ENCODE measurements at places on chromosomes 4 and X. TPM values are rescaled to one million over a fixed set of nuclear protein-coding genes. Genes with fewer than 3 reads are reported as not detected.
A peak's percentile ranks its signal among the peaks of the same experiment; 100 is the strongest.

DNA sequence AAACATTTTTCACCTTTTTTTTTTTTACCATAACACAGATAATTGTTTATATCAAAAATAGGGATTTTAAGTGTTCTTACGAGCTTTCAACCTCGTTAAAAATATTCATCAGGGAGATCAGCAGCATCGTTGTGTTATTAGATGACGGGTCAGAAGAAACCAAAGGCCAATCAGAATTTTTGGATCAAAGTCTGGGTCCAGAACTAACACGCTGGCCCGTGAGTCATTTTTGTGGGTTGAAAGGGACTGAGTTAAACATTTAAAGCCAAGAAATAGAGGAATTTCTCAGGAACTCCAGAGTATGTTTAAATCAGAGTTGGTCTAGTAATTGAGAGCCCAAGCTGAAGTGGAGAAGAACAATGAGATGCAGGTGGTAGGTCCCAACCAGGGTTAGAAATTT is 170.8 kb downstream of the TLL1 start:
- no peak for DNase-seq

DNA sequence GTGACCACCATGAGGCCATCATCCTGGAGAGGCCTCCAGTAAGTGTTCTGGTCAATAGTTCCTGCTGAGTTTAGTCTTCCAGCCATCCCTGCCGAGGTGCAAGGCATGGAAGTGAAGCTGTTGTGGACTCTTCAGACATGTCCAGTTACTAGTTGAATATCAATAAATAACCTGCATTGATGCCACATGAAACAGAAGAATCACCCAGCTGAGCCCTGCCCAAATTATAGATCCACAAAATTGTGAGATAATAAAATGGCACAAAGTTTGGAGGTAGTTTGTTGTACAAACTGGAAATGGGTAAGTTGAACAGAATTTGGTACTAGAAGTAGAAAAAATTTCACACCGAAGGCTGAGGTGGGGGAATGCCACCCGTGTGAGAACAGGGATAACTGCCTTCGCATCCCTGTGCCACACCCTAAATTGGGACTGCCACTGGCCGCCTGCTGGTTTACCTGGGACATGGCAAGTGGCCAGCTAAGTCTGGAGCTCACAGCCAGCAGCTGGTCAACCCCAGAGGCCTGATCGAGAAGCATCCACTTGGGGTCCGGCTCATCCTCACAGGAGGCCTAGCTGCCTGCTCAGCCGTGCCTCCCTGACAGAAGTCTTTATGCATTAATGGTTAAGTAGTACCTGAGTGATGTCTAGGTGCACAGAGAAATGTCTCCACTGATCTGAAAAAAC is 184.5 kb downstream of the SPRY1 start:
- DNase-seq, result no peak

GRCh38 chr4:131251321-131251720 is 1897.8 kb upstream of the PCDH10 start:
- no peak for DNase-seq

GRCh38 chrX:130728208-130728607 is 174.8 kb downstream of the ENOX2 start:
- DNase-seq, result no peak

GRCh38 chrX:94977986-94978385 is 1304.0 kb downstream of the FAM133A start:
- DNase-seq, result no peak

DNA sequence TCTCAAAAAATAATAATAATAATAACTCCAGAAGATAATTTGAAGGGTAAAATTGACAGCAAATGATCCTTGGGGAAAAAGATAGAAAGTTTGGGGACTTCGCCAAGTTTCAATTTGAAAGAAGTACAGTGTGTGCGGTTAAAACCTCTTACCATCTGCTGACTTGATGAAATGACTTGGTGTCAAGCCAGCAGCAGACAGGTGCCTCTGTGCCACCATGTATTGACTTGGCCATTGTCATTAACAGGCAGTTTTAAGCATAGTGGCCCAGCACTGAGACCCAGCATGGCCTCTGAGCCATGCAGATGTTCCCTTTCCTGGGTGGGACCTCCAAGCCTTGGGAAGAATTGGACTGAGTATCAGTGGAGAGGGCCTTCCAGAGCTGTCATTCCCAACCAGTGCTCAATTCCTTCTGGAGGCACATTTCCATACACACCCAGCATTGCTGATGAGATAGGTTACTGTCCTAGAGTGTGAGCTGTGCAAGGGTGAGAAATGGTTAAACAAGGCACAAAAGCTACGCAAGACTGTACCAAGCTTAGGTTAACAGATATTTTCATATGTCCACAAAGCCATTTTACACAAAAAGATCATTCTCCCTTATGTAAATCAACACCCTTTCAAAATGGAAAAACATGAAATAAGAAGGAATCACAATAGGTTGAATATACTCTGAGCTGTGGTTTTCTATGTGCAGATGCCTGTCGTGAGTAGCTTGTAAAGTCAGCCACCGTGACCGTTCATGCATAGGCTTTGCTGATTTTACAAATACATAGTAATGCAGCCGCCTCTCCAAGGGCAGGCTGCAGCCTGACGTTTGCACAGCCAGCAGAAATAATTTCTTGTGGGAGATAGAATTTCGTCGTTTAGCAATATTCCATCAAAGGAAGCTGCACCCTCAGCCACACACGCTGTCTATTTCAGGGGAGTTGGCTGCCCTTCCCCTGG is 59.4 kb upstream of the FBXW7 start:
- DNase-seq, result no peak

DNA sequence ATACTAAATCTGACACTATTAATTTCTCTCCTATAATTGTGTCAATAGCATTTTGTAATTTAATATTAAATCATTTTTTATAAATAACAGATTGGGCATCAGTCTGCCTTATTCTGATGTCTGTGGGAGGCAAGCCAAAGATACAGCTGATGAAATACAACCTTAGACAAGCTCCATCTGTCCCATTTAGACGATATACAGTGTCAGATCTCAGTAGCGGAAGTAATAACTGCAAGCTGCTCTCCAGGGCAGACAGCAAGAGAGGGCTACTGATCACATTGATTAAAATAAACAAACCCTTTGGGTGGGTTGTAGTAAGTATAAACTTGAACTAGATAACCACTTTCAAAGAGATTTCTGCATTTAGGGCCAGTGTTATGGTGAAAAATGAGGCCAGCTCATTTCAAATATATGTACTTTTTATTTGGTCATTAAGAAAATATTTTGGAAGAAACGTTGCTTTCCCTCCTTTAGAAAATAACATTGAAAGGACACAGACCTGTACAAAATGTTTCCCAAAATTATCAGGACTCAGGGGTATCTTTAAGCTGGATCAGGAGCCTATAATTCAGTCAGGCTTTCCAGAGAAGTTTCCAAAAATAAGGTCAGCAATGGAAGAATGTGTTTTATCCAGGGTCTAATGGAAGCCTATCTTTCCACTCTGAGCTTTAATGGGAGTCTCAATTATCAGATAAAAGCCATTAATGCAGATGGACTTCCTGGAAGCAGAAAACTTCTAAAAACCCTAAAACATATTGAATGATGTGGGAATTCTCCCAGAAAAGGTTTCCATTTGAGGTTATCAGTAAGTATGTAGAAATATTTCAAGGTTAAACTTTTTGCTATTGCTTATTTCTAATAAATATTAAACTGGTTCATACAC is 1028.8 kb upstream of the IGFBP7 start:
- no peak for DNase-seq

DNA sequence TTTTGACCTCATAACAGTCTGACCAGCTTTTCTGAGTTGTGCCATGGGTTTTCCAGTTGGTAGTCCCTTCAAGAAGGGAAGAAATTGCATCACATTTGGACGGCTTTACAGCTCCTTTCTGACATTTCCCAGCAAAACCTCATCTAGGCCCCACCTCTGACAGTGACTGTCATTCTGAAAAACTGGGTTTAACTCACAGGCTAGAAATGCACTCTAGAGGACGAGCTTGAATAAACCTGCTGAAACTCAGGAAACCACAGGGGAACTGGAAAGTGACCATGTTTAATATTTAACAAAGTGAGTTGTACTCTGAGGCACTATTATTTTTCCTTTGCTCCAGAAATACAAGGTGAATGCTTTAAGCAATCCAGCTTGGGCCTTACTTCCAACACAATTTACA is 434.3 kb upstream of the RASGEF1B start:
- no peak for DNase-seq

GRCh38 chrX:118495958-118496762 is 545 bp downstream of the DOCK11 start:
- peak; percentile 76 for DNase-seq

- no peak for DNase-seq
These were observed 155.2 kb downstream of the DHRSX start for GRCh38 chrX:2345562-2345961.

GRCh38 chr4:159369256-159369655 is 266.4 kb downstream of the RAPGEF2 start:
- no peak for DNase-seq

DNA sequence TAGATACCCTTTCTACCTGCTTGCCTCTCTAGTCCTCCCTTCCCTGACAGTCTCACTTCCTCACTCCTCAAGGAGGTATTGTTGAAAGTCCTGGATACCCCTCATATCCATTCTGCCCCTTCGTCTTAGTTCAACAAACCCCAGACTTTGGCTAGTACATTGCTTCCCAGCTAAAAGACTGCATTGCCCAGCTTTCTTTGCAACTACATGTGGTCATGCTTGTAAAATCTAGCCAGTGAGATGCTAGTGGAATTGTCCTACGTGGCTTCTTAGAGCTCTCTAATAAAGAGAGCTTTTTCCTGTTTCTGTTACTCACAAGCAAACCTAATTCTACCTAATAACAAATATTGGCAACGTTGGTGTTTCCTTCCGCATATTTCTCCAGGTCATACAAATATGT is 237.9 kb upstream of the PSAPL1 start:
- DNase-seq, result no peak

DNA sequence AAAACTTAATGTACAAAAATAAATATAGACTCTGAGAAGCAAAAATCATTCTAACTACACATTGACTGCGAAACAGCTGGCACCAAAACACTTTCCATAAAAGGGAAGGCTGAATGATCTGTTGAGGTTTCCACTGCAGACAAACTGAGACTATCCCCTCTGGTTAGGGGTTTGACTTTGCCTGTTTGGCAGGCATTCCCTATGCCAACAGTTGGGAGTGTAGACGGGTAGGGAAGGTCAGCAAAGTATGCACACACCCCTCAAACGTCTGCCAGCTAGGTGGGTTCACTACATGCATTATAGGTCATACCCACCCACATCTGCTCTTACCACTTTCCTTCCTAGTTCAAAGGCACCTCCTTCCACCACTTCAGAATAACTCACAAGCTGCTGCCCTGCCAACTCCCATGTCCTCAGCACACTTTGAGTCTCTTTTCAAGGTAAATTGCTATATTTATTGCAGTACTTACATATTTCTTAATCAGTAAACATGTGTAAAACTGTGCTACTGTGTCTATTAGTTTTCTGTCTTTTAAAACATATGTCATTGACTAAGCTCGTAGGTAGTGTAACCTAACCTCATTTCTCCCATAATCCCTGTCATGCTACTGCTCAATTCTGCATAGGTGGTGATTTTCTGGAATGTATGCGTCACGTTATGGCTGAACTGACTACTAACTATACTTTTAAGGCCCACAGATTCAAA is 12.4 kb downstream of the CTSO start:
- no peak for DNase-seq

DNA sequence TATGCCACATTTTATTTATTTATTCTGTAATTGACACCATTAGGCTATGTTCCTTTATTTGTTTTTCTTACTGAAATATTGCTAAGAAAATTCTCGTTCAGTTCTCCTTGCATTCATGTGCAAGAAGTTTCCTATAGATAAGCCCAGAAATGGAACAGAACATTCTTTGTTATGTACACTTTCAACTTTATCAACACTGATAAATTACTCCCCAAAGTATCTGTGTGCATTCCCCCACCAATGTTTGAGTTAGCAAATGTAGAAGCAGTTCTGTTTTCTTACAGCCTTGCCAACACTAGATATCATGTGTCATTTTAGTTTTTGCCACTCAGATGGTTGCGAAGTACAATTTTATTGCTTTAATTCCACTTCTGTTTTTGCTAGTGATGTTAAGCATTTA is 166.4 kb upstream of the NPY2R start:
- DNase-seq, result no peak

DNA sequence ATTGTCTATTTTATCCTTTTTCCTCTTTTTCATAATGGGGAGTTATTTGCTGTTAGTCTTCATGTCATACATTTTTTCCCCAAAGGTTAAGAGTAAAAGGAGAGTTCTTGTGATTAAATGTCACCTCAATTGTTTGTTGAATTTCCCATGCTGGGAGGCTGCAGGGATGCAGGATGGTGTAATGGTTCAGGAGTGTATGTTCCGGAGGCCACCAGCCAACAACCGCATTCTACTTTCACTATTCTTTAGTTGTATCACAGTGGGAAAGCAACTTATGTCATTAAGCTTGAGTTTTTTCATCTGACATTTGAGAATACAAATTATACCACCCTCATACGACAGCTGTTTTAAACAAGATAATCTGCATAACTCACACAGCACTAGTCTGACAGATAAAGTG is 15.4 kb downstream of the AFP start:
- no peak for DNase-seq

DNA sequence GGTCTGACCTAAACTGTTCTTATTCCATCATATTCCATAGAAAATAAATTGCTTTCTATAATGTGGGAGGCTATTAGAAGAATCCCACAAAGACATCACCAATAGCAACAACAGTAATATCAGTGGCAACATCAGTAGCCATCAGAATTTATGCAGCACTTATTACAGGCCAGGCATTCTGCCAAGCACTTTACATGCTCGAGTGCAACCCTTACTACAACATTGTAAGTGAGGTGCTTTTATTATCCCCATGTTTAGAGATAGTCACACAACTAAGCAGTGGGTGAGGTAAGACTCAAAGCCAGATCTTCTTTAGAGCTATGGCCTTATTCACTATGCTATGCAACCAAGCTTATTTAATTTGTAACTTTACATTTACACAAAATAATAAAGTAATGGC is 317.1 kb upstream of the BMP3 start:
- no peak for DNase-seq

GRCh38 chr4:52780617-52781354 is 29.6 kb upstream of the ERVMER34-1 start:
- DNase-seq, result no peak

- DNase-seq, result no peak
These were observed 122.3 kb downstream of the UNC5C start for GRCh38 chr4:95426455-95426854.

DNA sequence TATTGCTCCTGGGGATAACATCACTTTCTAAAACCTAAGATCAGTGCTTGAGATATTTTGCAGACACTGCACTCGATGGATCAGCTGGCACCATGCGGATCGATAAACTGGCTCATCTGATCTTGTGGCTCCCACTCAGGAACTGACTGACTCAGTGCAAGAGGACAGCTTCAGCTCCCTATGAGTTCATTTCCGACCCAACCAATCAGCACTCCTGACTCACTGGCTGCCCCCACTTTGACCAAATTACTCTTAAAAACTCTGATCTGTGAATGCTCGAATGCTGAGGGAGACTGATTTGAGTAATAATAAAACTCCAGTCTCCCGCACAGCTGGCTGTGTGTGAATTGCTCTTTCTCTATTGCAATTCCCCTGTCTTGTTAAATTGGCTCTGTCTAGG is 110.1 kb downstream of the ANAPC4 start:
- no peak for DNase-seq

Gene NOX1
- total RNA-seq, result not detected

Gene FRMD7
- total RNA-seq, result not detected

Gene DCHS2
- total RNA-seq, result 0.19 TPM

Gene GK
- 13.2 TPM for total RNA-seq

Gene GLOD5
- total RNA-seq, result not detected

Gene PACRGL
- total RNA-seq, result 12.4 TPM

Gene NPNT
- not detected for total RNA-seq

Gene TLR7
- total RNA-seq, result 0.33 TPM

Gene GIMD1
- total RNA-seq, result not detected

Gene CTBP1
- 194 TPM for total RNA-seq

Gene NDNF
- 0.17 TPM for total RNA-seq

Gene TLR6
- total RNA-seq, result 5.9 TPM

Gene CRMP1
- not detected for total RNA-seq

Gene EDNRA
- not detected for total RNA-seq

Measured in activated naive CD8-positive, alpha-beta T cell treated with anti-CD3 and anti-CD28 coated beads, Interleukin-2, amount 10 ng/mL, durations not matched to agents 7 days and 5 days (primary cell).